CD4-positive, alpha-beta T cell treated with Interleukin-12 subunit alpha and Interleukin-12 subunit beta, for 1 hour (primary cell): ENCODE measurements at places on chromosomes 3 and 15.

DNA sequence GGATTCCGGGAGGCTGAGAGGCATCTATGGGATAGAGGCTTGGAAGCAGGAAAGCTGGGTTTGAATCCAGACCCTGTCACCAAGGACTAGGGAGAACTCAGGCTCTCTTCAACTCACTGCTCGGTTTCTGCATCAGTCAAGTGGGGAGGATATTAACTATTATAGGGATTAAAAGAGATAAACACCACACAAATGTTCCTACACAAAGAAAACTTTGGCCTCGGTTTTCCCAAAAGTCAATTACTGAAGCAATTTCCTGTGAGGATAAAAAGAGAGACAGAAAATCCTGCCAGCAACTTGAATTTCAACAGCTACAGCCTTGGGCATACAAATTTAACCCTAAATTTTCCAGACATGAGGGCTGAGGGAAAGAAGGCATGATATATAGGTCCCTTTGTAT, 36.0 kb downstream of the ITGB5 start:
- DNase-seq = no peak

DNA sequence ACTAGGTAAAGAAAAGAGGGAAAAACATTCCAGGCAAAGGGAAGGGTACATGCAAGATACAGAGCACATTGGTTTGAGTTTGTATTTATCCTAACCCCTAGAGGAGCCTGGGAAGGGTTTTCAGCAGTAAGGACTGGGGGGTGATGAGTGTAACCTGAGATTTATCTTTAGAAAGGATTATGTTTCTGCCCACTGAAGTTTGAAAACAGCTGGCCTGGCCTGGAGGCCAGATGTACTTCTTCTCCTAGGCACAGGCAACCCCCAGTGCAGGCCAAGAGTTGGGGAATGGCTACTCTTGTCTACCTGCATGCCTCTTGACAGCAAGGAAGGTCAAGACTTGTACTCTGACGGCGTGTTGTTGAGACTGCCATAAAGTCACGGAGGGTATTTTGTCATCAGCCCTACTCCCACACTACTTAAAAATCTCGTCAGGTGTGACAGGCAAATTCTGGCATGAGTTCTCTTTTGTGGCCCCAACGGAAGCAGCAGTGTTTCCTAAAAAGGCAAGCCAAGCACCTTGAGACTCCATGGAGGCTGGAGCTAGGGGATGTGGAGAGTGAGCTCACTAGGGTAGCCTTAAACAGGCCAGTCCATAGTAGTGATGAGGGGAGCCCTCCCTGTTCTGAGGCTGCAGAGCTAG, 241.5 kb upstream of the WNT5A start:
- DNase-seq = no peak

DNA sequence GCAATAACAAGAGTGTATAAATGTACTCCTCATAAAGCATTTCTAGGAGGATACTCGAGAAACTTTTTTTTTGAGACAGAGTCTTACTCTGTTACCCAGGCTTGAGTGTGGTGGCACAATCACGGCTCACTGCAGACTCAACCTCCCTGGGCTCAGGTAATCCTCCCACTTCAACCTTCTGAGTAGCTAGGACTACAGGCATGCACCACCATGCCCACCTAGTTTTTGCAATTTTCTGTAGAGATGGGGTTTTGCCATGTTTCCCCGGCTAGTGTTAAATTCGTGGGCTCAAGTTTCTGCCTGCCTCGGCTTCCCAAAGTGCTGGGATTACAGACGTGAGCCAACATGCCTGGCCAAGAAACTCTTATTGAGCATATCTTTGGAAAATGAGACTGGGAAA, 59.1 kb upstream of the PHLDB2 start:
- DNase-seq = no peak

DNA sequence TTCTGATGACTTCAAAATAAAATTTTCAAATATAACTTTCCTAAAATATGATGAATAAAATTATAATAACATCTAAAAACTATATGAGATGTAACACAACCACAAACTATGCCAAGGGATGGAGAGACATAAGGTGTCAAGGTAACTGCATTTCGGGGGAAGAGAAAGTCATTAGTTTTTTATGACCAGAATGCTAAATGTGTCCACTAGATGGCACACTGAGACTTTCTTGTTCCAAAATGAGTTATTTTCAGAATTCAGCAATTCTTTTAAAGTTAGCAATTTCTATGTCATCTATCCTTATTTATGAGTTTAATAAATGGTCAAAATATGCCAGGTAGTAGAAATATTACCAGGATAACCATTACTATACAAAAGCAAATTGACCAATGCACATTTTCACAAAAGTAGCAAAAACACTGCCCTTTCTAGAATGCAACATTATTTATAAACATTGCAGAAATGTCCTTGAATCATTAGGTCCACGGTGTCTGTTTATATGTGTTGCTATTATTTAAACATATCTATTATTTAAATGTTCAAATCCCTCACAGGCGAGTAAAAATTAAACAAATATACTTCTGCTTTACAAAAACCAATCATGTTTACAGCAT, 374.2 kb downstream of the PLCL2 start:
- DNase-seq = peak; percentile 51

DNA sequence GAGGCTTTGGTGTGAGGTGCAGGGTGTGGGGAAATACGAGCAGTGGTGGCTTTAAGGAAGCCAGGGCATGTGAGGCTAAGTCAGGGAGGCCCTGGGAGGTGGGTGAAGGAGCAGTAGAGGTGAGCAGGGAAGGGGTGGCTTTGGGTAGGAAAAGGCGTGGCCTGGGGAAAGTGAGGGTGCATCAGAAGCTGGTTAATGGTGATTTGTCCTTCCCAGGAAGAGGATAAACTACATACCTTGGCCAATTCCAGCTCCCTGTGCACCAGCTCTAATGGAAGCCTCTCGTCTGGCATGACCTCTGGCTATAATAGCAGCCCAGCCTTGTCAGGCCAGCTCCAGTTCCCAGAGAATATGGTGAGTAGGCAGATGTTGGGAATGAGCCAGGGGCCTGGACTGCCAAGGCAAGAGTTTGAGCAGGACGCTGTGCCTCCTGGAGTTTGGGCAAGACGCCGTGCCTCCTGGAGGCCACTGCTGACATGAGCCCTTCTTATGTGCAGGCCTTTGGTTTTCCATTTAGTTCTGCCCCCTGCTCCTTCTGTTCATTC, 41.3 kb downstream of the CDAN1 start:
- no peak for DNase-seq

DNA sequence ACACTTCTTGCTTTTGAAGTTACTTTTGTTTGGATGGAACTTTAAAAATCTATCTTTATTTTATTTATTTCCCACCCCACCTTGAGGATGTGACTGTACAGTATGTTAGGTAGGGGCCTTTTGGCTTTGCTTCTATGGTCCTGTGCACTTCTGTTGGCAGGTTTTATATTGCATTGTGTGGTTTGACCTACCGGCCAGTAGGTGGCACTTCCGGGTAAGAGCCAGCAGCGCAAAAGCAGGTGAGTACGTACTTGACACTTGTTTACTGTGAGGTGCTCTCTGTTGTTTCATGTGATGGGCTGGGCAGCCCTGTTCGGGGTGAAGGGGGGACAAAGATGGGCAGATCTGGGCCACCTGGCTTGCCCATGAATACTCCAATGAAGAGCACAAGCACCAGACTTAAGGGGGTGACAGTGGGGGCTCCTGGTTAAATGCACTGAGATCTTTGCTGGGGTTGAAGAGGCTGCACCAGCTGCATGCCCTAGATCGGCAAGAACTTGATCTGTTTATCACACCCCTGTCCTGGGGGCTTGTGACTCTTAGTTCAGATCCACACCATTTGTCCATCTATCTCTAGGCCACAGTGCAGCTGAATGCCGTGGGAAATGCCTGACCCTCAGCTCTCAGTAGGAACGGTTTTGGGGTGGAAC, 131.6 kb downstream of the NLGN1 start:
- no peak for DNase-seq

DNA sequence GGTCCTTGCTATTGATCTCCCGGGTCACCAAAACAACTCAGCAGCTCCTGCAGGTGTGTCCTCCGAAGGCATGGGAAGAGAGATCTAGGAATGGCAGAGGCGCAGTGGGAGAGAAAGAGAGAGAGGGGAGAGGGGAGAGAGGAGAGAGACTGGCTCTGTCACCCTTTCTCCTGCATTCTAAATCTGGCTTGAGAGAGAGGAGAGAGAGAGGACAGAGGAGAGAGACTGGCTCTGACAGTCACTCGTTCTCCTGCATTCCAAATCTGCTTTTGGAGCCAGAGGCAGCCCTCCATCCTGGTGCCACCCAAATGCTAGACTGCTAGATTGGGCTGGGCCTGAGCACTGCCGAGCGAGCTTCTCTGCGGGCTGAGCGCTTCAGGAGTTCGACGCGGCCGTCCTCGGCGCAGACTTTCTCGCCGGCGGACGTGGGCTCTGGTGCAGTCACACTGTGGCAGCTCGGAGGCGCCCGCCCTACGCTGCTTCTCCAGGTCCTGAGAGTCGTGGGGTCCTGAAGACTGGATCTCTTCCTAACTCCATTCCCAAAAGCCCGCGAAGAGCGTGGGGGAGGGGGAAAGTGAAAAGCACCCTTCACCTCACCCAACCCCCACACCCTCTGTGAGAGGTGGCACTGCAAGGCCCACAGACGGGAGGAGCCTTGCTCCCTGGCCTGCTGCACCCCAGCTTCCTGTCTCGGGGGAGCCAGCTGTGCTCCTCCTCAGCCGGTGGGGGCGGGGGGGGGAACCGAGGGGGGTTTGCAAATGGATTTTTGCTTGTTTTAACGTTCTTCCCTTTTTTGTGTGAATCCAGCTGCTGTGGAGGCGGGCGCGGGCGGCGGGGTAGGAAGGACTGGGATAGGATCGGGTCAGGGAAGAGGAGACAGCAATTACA, 222.3 kb downstream of the MEIS2 start:
- DNase-seq = no peak

DNA sequence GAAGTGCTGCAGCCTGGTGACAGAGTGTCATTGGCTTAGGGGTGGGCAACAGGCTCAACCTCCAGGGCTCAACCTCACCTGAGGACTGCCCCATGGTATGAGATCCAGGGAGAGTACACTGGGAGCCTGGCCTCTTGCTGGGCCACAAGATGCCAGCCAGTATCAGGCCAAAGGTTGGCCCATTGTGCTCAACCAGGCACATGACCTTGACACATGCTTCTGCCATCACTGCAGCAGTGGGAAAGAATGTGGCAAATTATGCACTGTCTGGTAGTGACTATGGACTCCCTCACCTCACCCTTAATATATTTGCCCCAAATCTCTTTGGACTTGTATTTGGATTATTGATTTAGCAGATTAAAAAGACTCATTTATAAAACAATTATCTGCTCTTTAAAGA, 233.9 kb upstream of the GOLGA6L4 start:
- no peak for DNase-seq

- no peak for DNase-seq
Measured at GRCh38 chr3:173064631-173065030, 76.4 kb downstream of the SPATA16 start.

- DNase-seq = no peak
Measured at GRCh38 chr3:12451960-12452359, 32.3 kb upstream of the TSEN2 start.

- DNase-seq = no peak
Measured at GRCh38 chr3:169563775-169564059, 99.8 kb downstream of the MECOM start.

GRCh38 chr3:10950476-10951294, 41.9 kb upstream of the SLC6A1 start:
- DNase-seq = no peak

GRCh38 chr3:111252779-111253178, 181.2 kb downstream of the NECTIN3 start:
- DNase-seq = no peak

DNA sequence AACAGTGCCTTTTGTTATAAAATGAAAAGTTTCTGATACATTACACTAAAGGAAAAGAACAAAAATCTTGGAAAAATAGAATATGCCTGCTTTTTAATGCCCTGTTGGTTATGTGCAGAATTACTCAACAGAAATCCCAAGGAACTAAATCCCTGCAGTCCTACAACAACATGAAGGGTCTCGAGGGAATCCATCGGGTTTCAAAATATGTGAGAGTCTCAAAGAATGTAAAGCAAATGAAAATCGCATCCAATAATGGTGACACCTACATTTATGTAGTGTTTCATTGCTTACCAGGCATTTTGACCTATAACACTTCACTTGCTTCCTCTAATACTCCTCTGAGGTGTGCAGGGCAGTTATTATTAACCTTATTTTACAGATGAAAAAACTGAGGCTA, 411.3 kb downstream of the FOXP1 start:
- DNase-seq = no peak

GRCh38 chr3:113086560-113087461, 96.0 kb downstream of the GTPBP8 start:
- no peak for DNase-seq

DNA sequence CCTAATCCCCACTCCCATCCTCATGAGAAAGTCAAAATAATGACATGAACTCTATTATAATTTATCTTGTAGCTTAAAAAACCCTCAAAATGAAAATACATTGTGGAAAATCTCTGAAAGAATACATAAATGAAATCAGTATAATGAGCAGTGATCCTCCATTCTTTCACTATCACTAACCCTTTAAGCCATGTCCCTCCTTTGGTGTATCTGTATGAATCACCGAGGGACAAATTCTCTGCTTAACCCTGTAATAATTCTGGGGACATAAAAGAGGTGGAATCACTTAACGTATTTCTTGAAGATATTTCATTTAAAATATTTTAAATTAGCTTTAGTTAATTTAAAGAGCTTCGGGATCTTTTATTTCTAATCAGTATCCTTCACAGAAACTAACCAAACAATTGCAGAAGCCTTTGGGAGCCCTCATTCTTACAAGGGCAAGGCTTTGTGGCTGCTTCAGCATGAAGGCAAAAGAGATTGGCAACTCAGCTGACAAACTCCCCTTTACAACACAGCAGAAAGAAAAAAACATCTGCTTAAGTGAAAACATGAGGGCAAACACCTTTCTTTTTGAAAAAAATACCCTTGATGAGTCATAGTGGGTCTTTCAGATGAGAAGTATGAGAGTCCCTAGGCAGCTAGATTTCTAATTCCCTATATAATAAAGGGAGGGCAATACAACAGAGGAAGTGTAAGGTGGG, 44.0 kb upstream of the ALCAM start:
- DNase-seq = no peak

GRCh38 chr3:52277972-52278509, 408 bp downstream of the WDR82 start:
- DNase-seq = no peak

DNA sequence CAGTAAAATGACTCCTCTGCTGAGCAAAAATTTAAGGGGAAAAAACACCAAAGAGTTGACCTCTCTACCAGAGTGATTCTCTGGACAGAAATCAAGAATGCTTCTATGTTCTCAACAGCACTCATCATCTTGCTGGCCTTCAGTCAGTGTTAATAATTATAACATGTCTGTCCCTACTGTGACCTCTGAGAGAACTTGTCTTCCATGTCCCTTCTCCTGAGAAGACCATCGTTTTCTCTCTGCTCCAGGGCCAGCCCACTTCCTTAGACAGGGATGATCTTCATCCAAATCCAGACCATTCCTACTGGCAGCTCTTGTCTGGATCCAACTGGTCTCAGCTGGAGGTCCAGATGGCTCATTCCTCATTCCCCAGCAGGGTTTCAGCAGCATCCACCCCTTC, 139.0 kb upstream of the NECTIN3 start:
- DNase-seq = no peak

GRCh38 chr3:181578743-181579142, 133.0 kb upstream of the SOX2 start:
- DNase-seq = no peak
